ENCODE measurements at places on chromosomes 4 and X. TPM values are rescaled to one million over a fixed set of nuclear protein-coding genes. Genes with fewer than 3 reads are reported as not detected.

The PRPS2 gene
- total RNA-seq: 32.6 TPM

DNA sequence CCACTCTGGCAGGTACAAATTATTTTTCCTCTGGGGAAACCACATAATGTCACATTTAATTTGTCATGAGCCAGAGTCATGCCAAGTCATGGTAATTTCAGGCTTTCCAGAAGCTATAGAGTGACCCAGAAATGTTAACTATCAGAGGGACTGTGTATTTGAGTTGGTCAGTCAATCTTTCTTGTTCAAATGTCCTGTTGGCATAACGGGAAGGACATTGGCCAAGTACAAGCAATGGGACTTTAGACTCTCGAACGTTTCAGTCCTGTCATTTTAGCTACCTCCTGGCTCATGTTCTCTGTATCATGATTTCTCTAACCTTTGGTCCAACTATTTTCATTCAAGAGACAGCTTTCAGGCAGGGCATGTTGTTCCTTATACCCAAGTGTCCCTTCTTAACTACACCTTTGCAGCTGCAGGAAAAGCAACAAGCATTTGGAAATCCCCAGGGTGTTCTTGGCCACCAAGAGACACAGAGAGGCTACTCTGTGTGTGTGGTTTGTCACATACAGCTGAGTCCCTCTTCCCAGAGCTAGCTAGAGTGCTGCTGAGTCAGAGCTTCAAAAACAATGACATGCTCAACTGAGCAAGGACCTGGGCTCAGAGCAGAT is 142.6 kb downstream of the EGF start:
- DNase-seq: no peak

DNA sequence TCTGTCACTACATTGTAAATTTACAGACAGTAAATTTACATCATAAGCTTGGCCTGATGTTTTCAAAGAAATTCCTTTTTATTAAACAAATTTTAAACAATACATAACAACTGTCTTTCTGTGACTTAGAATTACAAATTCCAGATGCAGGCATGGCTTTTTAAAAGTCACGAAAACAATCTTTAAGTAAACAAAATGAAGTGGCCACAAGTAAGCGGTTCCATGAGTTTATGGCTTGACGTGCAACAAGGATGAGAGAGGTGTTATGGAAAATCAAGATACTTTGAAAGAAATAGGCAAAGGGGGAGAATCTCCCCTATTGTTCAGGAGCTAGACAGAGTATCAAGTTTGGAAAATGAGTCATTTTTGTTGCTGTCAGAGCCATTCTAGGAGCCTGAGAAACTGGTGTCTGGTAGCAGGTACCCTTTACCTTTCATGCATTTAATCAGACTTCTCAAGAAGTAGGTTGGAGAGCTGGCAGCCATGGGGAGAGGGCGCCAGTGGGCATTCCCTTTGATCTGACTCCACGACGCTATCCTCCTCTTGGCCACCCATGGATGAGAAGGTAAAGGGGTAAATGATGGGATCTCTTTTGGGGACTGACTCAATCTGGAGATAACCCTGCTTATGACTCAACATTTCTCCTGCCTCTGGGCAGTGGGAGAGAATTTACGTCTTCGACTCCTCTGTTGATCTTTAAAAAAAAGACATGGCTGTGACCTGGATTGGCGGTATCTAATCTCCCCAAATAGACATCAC is 217.2 kb downstream of the SPRY1 start:
- DNase-seq: no peak

DNA sequence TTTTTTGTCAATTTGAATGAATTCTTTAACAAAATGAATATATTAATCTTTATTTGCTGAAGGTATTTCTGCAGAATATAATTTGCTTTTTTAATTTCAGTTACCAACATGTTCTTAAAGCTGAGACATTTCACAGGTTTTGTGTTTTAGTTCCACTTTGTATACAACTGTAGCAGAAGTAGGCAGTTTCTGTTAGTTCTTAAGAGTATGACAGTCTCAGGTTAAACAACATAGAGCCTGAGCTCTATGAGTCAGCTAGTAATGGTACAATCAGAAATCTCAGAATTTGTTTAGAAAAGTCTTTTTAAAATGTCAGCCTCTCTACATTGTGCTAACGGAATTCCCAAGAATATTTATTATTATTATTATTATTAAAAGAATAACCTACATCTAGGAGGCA is 50.4 kb downstream of the GSTCD start:
- DNase-seq: no peak

DNA sequence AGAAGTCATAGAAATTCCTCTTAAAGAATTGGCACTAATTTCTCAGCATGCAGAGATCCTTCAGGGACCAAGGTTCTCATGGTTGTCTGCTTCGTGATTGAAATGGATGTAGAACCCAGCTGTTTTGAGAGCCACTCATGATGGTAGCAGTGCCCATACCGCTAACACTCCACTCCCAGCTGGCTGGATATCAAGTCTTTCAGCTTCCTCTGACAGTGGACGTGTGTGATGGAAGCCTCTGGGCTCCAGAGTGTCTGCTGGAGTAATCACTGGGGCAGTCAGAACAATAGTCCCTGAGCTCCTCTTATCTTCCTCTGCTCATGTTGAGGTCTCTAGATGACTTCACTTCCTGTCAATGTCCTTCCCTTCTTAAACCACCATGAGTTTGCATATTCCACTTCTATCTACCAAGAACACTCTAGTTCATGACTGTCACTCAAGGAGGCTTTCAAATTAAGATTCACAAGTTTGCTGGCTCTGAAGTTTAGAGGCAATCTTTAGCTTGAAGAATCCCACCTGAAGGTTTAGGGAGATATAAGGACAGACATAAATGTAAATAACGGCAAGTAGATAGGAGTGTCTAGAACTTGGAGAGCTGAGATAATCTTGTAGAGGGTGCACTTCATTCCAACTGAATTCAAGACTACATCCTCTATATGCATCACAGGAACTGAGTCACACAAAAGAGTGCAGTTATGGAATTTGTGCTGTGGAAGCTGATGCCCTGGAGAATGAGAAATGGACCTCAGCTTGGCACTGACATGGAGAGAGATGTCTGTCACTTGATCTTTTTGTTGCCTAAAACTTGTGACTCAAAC is 64.5 kb upstream of the WDR1 start:
- DNase-seq: no peak

DNA sequence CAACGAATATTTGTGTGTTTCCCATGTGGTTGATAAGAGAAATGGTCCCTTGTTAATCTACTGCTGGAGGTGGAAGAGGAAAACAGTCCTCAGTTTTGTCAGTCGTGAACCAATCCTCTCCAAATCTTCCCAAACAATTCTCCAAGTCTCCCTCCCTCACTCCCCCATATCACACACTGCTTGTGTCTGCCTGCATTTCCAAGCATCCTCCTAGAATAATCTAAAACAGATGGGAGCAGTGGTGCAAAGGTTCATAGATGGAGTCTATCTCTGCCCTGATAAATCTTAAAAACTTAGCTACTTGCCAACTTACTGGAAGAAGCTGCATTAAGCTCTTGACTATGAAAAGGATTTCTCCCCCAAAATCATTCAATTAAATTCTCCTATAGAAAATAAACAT is 43.7 kb upstream of the SH3KBP1 start:
- no peak for DNase-seq

The CCSER1 gene
- total RNA-seq: 12.7 TPM

GRCh38 chr4:83282049-83282535 is 2.5 kb downstream of the COQ2 start:
- DNase-seq: no peak

The SPANXN4 gene
- total RNA-seq: not detected

The GPR78 gene
- total RNA-seq: not detected

The AKAP14 gene
- not detected for total RNA-seq

GRCh38 chrX:50980251-50980650 is 69.7 kb downstream of the BMP15 start:
- no peak for DNase-seq

All from pancreas (tissue), 10 donors.